Fibroblast of lung (primary cell): ENCODE measurements at places on chromosomes 5 and 9. TPM values are rescaled to one million over a fixed set of nuclear protein-coding genes. Genes with fewer than 3 reads are reported as not detected.
A peak's percentile ranks its signal among the peaks of the same experiment; 100 is the strongest.

AHRR gene
- total RNA-seq = 6.2 and 26.4 TPM in 2 replicates

MEIKIN gene
- total RNA-seq = under 0.01 TPM in 1 of 2 replicates, not detected in the other

DNA sequence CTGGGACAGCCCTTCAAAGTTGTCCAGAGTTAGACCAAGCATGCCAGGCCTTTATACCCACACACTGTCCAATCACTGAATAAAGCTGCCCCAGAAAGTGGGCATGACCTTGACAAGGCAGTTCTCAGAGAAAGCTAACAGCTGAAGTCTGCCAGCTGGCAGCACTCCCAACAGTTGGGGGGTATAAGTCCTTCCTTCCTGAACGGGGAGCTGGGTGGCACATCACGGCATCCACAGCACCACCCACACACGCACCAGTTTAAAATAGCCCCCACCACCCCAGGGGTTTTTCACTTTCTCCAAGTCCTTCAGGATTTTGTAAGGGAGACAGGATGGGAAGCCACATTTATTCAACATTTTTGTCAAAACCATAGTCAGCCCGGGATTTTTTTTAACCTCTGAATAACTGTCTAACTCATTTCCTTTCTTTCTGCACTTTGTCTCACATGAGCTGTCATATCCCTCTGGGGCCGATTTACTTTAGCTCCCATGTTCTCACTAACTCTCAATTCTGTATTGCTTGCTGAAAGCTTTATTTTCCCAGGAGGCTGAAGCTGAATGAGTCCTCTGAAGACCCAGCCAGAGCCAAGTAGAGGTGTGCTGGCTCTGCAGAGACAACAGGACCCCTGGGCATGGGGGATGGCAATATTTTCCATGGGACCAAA, 15.4 kb downstream of the FAM81B start:
- DNase-seq = no peak

GRCh38 chr9:114516913-114517312, 11.6 kb upstream of the WHRN start:
- DNase-seq = peak; percentile 91

DNA sequence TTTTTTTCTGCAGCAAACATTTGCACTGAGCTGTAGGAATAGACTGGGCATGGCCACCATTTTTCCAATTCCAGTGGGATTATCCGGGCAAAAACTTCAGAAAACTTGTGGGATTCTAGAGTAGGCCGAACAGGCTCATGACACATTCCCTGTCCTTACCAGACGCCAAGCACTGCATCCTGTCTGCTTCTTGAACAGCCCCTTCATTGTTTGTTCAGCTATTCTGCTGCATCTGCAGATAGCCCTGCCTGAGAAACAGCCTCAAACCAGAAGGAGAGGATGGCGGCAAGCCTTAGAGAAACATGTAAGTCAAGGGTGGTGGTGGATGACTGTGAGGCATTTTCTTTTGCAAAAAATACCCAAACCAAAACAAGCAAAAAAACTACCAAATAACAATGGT, 111.8 kb upstream of the NTRK2 start:
- no peak for DNase-seq

- peak; percentile 96 for DNase-seq
Measured at GRCh38 chr9:89661956-89662717, 57.3 kb downstream of the GADD45G start.

DNA sequence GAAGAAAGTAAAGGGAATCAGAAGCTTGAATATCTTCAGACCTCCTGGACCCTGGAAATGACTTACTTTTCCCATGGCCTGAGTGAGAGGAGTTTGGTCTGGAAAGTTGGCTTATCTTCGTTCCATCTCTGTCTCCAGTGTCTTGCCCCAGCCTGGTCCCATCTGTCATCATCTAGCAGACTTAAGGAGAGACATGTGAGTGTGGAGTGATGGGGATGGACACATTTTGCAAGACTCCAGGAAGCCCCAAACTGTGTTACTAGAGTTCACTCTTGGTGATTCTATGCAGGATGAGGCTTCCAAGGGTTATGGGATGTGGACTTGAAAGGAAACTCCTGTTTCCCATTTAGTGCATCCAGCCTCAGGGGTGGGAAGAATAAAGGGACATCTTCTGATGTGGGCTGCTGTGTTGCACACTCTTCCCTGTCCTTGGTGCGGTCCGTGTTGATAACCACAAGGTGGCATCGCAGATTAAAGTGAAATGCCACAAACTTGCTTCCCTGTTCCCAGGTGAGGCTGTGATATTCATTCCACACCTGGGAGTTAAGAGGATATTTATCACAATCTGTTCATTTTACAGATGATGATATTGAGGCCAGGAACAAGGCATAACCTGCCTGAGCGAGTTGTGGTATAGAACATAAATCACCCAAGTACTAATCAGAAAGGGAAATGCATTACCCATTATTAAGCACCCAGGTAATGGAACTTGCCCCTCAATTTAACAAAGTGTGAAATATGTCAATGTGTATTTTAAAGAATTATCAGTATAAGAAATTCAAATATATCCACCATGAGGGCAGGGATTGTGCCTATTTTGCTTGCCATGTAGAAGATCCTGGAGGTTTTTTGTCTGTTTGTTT, 269.9 kb upstream of the PAPPA start:
- DNase-seq = peak; percentile 77

DNA sequence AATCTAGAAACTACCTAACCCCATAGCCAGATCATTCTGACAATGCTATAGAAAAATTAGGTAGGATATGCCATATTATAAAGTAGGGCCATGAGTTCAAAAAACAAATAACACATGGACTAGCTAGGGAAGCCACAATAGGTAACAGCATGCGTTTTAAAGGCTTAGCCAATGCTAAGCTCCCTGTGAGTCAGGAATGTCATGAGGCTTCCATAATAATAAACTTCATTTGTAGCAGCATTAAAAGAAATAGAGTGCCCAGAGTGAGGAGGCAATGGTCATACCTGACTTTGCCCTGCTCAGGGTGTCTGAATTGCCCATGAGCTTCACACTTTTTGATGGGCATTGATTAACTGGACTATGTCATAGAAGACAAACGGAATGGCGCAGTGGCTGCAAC, 15.8 kb downstream of the FOXE1 start:
- no peak for DNase-seq

DNA sequence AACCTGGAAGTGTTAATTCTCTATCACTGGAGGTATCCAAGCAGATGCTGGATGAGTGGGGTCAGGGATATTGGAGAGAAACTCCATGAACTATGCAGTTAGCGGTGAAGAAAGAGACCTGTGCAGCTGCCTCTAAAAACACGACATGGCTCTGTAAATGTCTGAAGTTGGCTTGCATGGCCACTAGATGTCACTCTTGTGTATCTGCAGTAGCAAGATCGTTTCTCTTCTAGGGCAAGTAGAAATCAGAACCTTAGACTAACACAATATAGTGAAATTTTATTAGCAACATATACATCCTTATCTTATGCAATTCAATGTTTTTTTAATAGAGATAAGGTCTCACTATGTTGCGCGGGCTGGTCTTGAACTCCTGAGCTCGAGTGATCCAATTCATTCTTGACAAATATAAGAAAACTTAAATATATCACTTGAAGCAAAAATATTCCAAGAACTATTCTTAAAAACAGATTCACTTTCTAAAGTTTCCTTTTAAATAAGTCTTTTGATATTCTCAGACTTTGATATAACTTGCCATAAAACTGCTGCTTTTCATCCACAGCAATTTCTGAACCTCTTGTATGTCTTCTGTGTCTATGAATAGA, 2.9 kb downstream of the OR2S2 start:
- peak; percentile 91 for DNase-seq

DNA sequence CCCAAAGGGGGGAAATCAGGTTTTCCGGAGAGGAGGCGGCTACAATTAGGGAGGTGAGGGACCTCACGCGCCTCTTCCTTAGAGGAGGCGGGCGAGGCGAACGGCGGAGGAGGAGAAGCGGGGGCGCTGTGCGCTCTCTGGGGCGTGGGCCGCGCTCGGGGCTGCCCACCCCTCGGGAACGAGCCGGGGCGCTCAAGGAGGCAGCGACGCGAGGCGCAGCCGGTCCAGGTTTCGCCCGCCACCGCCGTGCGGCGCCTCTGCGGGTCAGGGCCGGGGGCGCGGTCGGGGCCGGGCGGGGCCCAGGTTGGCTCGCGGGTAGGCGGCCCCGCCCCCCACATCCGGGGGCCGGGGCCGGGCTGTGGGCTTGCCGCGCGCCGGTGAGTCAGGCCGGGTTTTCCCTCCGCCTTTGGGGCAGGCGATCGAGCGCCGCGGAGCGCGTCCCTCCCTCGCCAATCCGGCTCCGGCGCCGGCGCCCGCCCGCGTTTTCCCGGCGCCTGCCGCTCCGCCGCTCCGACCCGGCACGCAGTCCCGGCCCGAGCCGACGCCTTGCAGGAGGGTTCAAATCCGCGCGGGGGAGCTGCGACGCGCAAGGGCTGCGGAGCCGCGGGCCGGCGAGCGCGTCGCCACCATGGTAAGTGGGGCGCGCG, at the start of gene N4BP3:
Gene N4BP3, plus strand, starts transcription at position 392 of the 647 bp plus-strand sequence. CDS start 6,052 bp downstream, outside the sequence.
- DNase-seq = peak; percentile 60

DNA sequence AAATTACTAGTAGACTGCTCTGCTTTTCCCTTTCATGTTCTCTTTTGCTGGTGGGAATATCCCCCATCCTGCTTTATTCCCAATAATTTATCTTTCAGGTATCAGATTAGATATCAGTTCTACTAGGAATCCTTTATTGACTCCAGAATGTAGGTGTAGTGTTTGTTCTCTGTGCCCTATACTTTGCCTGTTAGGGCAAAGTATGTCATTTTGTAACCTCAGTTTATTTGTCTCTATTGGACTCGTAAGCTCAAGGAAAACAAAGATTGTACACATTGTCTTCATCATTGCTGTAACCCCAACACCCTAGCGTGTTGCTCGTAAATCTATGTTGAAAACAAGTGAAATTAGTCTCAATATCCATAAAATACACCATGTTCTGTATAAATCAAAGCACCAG, 190.5 kb downstream of the COMMD10 start:
- DNase-seq = no peak

DNA sequence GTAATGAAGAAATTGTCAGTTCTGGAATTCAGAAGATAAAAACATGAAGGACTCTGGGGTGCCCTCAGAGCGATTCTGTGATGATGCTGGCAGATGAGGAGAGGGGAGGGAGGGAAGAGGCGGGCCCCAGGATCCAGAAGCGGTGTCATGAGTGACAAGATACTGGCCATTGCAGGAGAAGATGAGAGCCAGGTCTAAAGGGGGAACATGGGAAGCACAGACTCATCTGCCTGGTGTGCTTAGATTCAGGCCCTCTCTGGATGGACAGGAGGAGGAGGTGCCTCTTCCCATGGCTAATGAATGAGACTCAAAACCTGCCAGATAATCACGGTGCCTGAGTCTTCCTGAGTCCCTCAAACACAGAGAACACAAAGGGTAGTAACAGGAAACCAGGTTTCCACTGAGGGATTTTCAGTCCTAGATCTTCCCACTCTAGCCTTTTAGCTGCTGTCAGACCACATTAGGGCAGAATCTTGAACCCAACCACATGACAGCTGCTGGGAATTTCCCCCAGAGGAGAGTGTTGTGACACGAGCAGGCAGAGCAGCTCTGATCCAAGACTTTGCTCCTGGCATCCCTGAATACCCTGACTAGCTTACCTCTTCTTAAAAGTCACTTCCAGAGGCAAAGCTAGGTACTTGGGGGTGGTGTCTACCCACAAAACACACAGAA, 28.2 kb upstream of the HSPA9 start:
- no peak for DNase-seq
